Adipose tissue (tissue), 3 donors: ENCODE measurements at places on chromosomes 7 and 10. TPM values are rescaled to one million over a fixed set of nuclear protein-coding genes. Genes with fewer than 3 reads are reported as not detected.

Gene PTF1A
- not detected for polyA plus RNA-seq

Gene CDC14C
- not detected for polyA plus RNA-seq

Gene FAM180A
- 2.2 TPM for polyA plus RNA-seq

Gene FAM25A
- polyA plus RNA-seq = not detected

Gene BLNK
- 8.0 TPM for polyA plus RNA-seq

Gene EPHA1
- polyA plus RNA-seq = not detected

Gene RAB19
- not detected for polyA plus RNA-seq

Gene TUBB8
- not detected for polyA plus RNA-seq

Gene PTN
- polyA plus RNA-seq = 10.6 TPM

Gene TECTB
- not detected for polyA plus RNA-seq

Gene SLC18A3
- polyA plus RNA-seq = not detected

Gene NRCAM
- 10.0 TPM for polyA plus RNA-seq

Gene CALCR
- polyA plus RNA-seq = not detected

Gene TDRD1
- 0.13 TPM for polyA plus RNA-seq

Gene ZNF467
- 17.1 TPM for polyA plus RNA-seq

Gene MOSPD3
- 25.6 TPM for polyA plus RNA-seq

Gene IDI2
- 0.07 TPM for polyA plus RNA-seq

Gene TEX47
- not detected for polyA plus RNA-seq

Gene MYL10
- not detected for polyA plus RNA-seq

Gene TMEM270
- polyA plus RNA-seq = not detected

Gene PLAU
- polyA plus RNA-seq = 3.6 TPM

Gene MSMB
- not detected for polyA plus RNA-seq

Gene PYROXD2
- 9.9 TPM for polyA plus RNA-seq

Gene KIAA1549
- 0.31 TPM for polyA plus RNA-seq

Gene ZNF273
- polyA plus RNA-seq = 3.9 TPM

Gene CDNF
- 2.1 TPM for polyA plus RNA-seq

Gene TMEM176A
- 36.7 TPM for polyA plus RNA-seq

Gene CLRN3
- polyA plus RNA-seq = 0.07 TPM

Gene AKR1C8
- polyA plus RNA-seq = not detected

Gene CYP2C8
- polyA plus RNA-seq = 0.27 TPM

Gene ICA1
- polyA plus RNA-seq = 21.6 TPM

Gene TAS2R5
- 0.36 TPM for polyA plus RNA-seq

Gene SLC26A5
- polyA plus RNA-seq = 0.04 TPM

Gene WNT16
- polyA plus RNA-seq = not detected

Gene CRHR2
- 0.22 TPM for polyA plus RNA-seq

Gene DOCK4
- 3.0 TPM for polyA plus RNA-seq

Gene GPR26
- not detected for polyA plus RNA-seq

Gene OR13A1
- polyA plus RNA-seq = 0.04 TPM

Gene FGFR2
- 13.5 TPM for polyA plus RNA-seq

Gene ZKSCAN1
- polyA plus RNA-seq = 12.9 TPM

Gene TPST1
- 16.4 TPM for polyA plus RNA-seq

Gene CFAP69
- polyA plus RNA-seq = 2.5 TPM

Gene LRRC18
- polyA plus RNA-seq = not detected

Gene THSD7A
- 0.28 TPM for polyA plus RNA-seq

Gene ZNF503
- polyA plus RNA-seq = 19.8 TPM

Gene PON1
- polyA plus RNA-seq = not detected

Gene VGF
- 8.6 TPM for polyA plus RNA-seq

Gene NUTM2E
- 0.21 TPM for polyA plus RNA-seq

Gene NUTM2B
- polyA plus RNA-seq = 0.16 TPM

Gene SPACDR
- polyA plus RNA-seq = 0.28 TPM

Gene GHITM
- polyA plus RNA-seq = 190 TPM

Gene ZNF804B
- polyA plus RNA-seq = not detected

Gene SCD
- 391 TPM for polyA plus RNA-seq

Gene DYNC1I1
- 4.8 TPM for polyA plus RNA-seq

Gene HYAL4
- not detected for polyA plus RNA-seq
